MV-4-11 (cell line): ENCODE measurements at places on chromosomes 5 and 9.

DNA sequence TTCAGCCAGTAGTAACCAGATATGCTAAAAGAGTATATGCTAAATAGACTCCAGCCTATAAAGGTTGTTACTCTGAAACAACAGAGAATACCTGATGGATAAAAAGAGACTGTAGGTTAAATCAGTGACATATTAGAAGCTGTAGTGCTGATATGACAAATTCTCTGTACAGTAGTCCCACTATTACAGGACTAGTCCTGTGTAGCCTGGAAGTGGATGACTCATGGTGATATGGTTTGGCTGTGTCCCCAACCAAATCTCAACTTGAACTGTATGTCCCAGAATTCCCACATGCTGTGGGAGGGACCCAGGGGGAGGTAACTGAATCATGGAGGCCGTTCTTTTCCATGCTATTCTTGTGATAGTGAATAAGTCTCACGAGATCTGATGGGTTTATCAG, 276.2 kb upstream of the POU5F2 start:
- DNase-seq = no peak

DNA sequence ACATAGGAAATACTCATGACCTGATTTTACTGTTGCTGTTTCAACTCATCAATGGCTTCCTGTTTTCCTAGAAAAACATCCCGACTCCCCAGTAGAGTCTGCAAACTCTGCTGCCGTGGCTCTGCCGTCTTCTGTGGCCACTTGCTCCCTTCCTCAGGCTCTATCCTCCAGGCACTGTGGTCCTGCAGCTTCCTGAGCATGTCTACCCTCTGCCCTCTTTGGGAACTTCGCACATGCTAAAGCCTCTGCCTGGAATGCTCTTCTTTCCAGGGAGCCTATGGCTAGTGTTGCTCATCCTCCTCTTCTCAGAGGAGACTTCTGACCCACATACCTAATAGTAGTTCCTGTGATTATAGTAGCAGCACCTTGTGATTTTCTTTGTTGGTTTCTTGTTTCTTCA, 256.9 kb downstream of the MAN2A1 start:
- no peak for DNase-seq

DNA sequence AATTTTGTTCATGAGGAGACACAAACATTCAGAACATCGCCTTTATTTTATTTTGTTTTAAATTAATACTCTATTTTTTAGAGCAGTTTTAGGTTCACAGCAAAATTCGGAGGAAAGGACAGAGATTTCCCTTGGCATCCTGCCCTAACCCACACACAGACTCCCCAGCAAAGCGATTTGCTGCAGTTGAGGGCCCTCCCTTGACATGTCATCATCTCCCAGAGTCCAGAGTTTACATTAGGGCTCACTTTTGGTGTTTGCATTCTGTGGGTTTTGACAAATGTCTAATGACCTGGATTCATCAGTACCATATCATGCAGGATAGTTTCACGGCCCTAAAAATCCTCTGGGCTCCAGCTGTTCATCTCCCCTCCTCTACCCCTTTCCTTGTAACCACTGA, 33.6 kb upstream of the COL5A1 start:
- DNase-seq = no peak

DNA sequence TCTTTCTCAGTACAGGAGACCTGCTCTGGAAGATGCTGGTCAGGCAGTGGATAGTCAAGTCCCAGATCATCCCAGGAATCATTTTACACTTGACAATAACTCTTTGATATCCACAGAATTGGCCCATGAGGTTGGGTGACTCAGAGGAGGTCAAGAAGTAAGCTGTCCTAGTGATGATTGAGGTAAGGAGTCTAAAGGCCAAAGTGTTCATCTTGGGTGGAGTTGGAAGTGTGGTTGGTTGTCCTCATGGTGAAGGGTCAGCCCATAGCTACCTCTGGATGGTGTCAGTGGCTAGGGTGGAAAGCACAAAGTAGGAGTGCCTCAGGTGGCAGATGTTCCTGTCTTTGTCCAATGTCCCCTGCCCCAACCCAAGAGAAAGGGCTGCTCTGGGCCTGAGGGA, 24.1 kb upstream of the RCL1 start:
- no peak for DNase-seq

GRCh38 chr5:54897001-54897400, 88.4 kb downstream of the ESM1 start:
- no peak for DNase-seq

DNA sequence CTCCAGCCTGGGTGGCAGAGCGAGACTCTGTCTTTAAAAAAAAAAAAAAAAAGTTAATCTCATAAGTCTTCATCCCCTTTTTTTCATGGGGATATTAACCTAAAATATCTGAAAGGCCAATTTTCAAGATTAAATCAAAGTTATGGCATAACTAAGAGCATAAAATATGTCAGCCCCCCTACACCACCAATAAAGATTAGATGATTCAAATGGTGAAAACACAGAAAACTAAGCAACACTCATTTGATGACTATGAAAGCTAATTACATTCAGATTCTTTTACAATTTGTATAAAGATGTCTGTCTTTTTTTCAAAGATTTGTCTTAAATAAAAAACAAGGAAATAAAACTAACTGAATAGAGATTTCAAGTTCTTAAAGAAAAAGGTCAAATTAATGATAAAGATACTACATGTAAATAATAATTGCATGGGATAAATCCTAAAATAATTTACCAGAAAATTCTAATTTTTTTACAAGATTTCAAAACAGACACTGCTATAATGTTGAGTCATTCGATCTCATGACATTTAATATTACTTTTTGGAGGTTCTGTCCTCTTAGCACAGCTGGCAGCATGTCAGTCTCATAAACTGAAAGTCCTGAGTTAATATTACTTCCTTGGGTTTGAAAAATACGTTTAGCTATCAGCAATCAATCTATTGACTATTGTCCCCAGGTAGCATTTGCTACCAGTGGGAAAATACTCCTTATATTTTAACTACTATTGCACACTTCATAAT, 112.9 kb downstream of the KIAA0825 start:
- no peak for DNase-seq

DNA sequence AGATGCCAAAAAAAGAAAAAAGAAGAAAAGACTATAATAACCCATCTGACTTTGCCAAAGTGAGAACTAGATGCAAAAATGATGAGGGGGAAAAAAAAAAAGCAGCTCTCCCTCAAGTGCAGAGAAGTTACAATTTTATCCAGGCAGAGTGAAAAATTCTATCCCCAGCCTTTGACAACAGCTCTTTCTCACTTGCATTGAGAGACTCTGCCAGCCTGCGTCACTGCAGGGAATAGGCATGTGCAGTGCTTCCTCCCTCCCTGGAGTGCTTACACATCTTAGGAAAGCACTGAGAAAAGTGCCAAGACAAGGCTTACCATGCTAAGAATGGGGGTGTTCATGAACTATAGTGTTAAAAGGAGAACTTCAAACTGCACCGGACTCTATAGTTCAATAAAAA, 418.6 kb upstream of the TYRP1 start:
- DNase-seq = no peak
